ENCODE measurements at places on chromosomes 2 and 18.

DNA sequence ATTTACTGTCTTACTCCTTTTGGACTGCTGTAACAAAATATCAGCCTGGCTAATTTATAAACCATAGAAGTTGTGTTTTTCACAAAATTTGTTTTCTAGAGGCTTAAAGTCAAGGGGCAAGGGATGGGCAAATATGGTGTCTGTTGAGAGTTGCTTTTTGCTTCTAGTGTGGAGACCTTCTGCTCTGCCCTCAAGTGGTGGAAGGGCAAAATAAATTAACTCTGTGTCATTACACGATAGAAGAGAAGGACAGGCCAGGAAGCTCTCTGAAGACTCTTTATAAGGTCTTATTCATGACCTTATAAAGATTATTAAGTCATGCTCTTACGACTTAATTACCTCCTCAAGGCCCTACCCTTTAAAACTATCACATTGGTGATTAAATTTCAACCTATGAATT lies 181.2 kb upstream of the LRATD1 start:
- no peak for DNase-seq
- H3K4me1 ChIP-seq: no peaks in the 10 kb centered on the region
- no peaks in the 10 kb centered on the region for H3K27me3 ChIP-seq
- no peak overlapping the region for H3K4me3 ChIP-seq
- H3K36me3 ChIP-seq: no peaks in the 10 kb centered on the region
- no peak overlapping the region for H3K27ac ChIP-seq

DNA sequence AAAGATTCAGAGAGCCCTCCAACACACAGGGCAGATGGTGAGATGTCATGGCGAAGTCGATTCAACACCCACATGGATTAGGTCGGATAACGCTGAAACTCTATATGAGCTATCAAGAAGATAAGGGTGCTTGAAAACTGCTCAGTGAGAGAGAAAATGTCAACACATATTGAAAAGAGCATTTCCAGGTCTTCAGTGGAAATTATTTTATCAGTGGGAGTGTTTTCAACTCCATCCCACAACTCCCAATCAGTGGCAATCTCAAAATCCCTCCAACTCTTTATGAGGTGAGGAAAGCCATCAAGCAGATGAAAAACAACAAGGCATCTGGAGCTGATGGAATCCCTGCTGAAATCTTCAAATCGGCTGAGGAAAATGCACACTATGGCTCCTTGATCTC lies 104.5 kb upstream of the KLHL14 start:
- H3K36me3 ChIP-seq: no peaks in the 10 kb centered on the region
- no peak for DNase-seq
- H3K4me3 ChIP-seq: no peak overlapping the region
- H3K27ac ChIP-seq: no peak overlapping the region
- H3K4me1 ChIP-seq: no peaks in the 10 kb centered on the region

GRCh38 chr18:77147418-77147852 lies 14.9 kb upstream of the MBP start:
- H3K4me1 ChIP-seq: peaks cover 2% of the 10 kb centered on the region
- DNase-seq: no peak
- no peaks in the 10 kb centered on the region for H3K27me3 ChIP-seq
- H3K36me3 ChIP-seq: no peaks in the 10 kb centered on the region

GRCh38 chr2:235270956-235271355 lies 222.9 kb upstream of the AGAP1 start:
- no peak for DNase-seq
- H3K36me3 ChIP-seq: no peaks in the 10 kb centered on the region
- no peak overlapping the region for H3K4me3 ChIP-seq
- no peaks in the 10 kb centered on the region for H3K4me1 ChIP-seq
- H3K27ac ChIP-seq: no peak overlapping the region

- no peaks in the 10 kb centered on the region for H3K36me3 ChIP-seq
- no peaks in the 10 kb centered on the region for H3K27me3 ChIP-seq
- no peak overlapping the region for H3K27ac ChIP-seq
- DNase-seq: no peak
- H3K4me3 ChIP-seq: no peak overlapping the region
- no peaks in the 10 kb centered on the region for H3K4me1 ChIP-seq
These were observed 106.8 kb downstream of the CYP26B1 start for GRCh38 chr2:72040629-72041571.

DNA sequence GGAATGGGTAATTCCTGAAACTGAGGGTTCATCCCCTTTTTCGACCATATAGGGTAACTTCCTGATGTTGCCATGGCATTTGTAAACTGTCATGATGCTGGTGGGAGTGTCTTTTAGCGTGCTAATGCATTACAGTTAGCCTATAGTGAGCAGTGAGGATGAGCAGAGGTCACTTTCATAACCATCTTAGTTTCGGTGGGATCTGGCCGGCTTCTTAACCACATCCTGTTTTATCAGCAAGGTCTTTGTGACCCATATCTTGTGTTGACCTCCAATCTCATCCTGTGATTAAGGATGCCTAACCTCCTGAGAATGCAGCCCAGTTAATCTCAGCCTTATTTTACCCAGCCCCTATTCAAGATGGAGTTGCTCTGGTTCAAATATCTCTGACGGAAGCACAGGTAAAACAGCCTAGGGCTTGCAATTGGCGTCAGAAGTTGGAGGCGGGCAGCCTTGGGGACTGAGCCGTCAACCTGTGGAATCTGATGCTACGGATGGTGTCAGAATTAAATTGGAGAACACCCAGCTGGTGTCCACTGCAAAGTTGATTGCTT lies 19.5 kb downstream of the RALBP1 start:
- no peaks in the 10 kb centered on the region for H3K27me3 ChIP-seq
- H3K27ac ChIP-seq: peak overlapping the region; percentile 64
- H3K36me3 ChIP-seq: no peaks in the 10 kb centered on the region
- no peak for DNase-seq

GRCh38 chr18:24026457-24026856 lies 11.9 kb downstream of the TTC39C start:
- peaks cover 2% of the 10 kb centered on the region for H3K4me1 ChIP-seq
- no peaks in the 10 kb centered on the region for H3K27me3 ChIP-seq
- H3K36me3 ChIP-seq: no peaks in the 10 kb centered on the region
- no peak overlapping the region for H3K4me3 ChIP-seq

DNA sequence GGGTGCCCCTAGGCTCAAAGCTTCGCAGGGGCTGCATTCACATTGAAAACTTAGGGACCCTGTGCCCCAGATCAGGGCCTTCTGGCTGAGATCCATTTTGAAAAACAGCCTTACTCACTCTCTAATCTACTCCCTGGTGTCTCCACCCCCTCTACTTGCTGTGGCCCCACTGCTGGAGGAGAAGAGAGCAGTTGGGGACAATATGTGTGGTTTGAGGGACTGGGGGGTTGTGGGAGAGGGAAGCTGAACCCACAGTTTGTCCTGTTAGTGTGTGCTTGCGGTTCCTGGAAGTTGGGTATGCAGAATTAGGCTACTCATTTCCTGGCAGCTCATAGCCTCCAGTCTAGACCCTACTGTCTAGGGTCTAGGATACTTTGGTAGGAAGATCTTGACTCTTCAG lies 211.4 kb downstream of the PRKCE start:
- H3K4me1 ChIP-seq: no peaks in the 10 kb centered on the region
- H3K27me3 ChIP-seq: no peaks in the 10 kb centered on the region
- no peak overlapping the region for H3K4me3 ChIP-seq
- H3K36me3 ChIP-seq: no peaks in the 10 kb centered on the region
- no peak overlapping the region for H3K27ac ChIP-seq

GRCh38 chr2:118849226-118850167 lies 2.0 kb upstream of the EN1 start:
- DNase-seq: no peak
- H3K27ac ChIP-seq: no peak overlapping the region
- H3K36me3 ChIP-seq: no peaks in the 10 kb centered on the region
- H3K27me3 ChIP-seq: peaks cover 98% of the 10 kb centered on the region

- H3K27ac ChIP-seq: no peak overlapping the region
- no peak overlapping the region for H3K4me3 ChIP-seq
- H3K36me3 ChIP-seq: no peaks in the 10 kb centered on the region
- H3K27me3 ChIP-seq: no peaks in the 10 kb centered on the region
- H3K4me1 ChIP-seq: no peaks in the 10 kb centered on the region
These were observed 76.1 kb downstream of the RHBDD1 start for GRCh38 chr2:226911932-226912331.

- H3K4me3 ChIP-seq: no peak overlapping the region
- no peaks in the 10 kb centered on the region for H3K27me3 ChIP-seq
- no peaks in the 10 kb centered on the region for H3K36me3 ChIP-seq
- no peak for DNase-seq
- H3K4me1 ChIP-seq: peaks cover 3% of the 10 kb centered on the region
These were observed 63.3 kb upstream of the EFEMP1 start for GRCh38 chr2:55986700-55987440.

DNA sequence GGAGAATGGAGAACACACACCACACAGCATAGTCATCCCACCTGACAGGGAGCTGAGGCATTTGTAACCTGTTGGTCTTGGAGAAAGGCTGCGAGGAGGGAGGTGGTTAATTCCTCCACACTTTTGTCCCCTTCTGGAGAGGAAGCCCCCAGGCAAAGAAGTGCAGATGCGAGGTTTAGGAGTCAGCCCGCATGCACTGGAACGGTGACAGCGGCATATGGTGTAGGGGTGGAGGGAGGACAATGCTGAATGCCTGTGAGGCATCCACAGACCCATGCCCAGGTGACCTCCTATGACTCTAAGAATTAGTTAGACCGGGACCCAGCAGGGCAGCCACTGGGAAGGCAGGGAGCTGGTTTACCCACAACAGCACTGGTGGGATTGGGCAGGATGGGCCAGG lies 12.2 kb downstream of the SPATA3 start:
- no peaks in the 10 kb centered on the region for H3K4me1 ChIP-seq
- no peak overlapping the region for H3K4me3 ChIP-seq
- DNase-seq: no peak
- no peak overlapping the region for H3K27ac ChIP-seq
- no peaks in the 10 kb centered on the region for H3K36me3 ChIP-seq
- no peaks in the 10 kb centered on the region for H3K27me3 ChIP-seq

GRCh38 chr2:127174640-127175039 lies 45.5 kb downstream of the CYP27C1 start:
- H3K27ac ChIP-seq: no peak overlapping the region
- H3K4me3 ChIP-seq: no peak overlapping the region
- H3K36me3 ChIP-seq: no peaks in the 10 kb centered on the region
- no peak for DNase-seq
- no peaks in the 10 kb centered on the region for H3K27me3 ChIP-seq
- no peaks in the 10 kb centered on the region for H3K4me1 ChIP-seq

GRCh38 chr2:46922606-46923005 lies 7.0 kb upstream of the MCFD2 start:
- H3K36me3 ChIP-seq: no peaks in the 10 kb centered on the region
- H3K27ac ChIP-seq: no peak overlapping the region
- H3K4me1 ChIP-seq: no peaks in the 10 kb centered on the region
- H3K27me3 ChIP-seq: no peaks in the 10 kb centered on the region

- no peaks in the 10 kb centered on the region for H3K27me3 ChIP-seq
- H3K4me1 ChIP-seq: no peaks in the 10 kb centered on the region
These were observed 1.9 kb upstream of the NABP1 start for GRCh38 chr2:191675807-191676721.

DNA sequence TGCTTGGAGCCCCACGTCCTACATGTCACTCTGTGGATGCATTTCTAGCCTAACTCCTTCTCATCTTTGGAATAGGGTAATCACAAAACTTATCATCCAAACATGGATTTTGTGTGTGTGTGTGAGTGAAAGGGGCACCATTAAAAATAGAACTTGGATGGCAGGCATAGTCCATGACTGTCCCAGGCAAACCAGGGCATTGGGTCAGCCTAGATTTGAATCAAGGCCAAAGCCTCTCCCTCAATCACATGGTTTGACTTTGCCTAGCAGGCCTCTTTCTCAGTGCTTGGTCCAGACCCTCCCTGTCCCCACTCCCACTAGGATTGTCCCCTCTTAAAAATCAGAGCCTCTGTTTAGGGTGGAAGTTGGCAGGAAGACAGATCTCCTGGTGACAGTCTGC lies 67.4 kb upstream of the BCL2L11 start:
- no peaks in the 10 kb centered on the region for H3K27me3 ChIP-seq
- DNase-seq: no peak
- no peaks in the 10 kb centered on the region for H3K4me1 ChIP-seq
- no peak overlapping the region for H3K27ac ChIP-seq
- no peak overlapping the region for H3K4me3 ChIP-seq

- H3K36me3 ChIP-seq: peaks cover 20% of the 10 kb centered on the region
- no peak overlapping the region for H3K27ac ChIP-seq
- H3K4me3 ChIP-seq: no peak overlapping the region
- H3K4me1 ChIP-seq: peaks cover 8% of the 10 kb centered on the region
- DNase-seq: no peak
These were observed 8.8 kb downstream of the TRIB2 start for GRCh38 chr2:12725233-12726187.

- DNase-seq: no peak
- no peaks in the 10 kb centered on the region for H3K36me3 ChIP-seq
These were observed 13.2 kb downstream of the ANO7 start for GRCh38 chr2:241201445-241202267.

GRCh38 chr2:68487773-68488355 lies 20.5 kb downstream of the APLF start:
- H3K4me1 ChIP-seq: 0 out of 2 replicates have a peak, but pooled peaks cover 3% of the 10 kb centered on the region
- no peaks in the 10 kb centered on the region for H3K36me3 ChIP-seq
- H3K27me3 ChIP-seq: no peaks in the 10 kb centered on the region

- DNase-seq: no peak
- no peak overlapping the region for H3K27ac ChIP-seq
- no peaks in the 10 kb centered on the region for H3K36me3 ChIP-seq
- no peaks in the 10 kb centered on the region for H3K27me3 ChIP-seq
- H3K4me1 ChIP-seq: no peaks in the 10 kb centered on the region
- no peak overlapping the region for H3K4me3 ChIP-seq
These were observed 211.3 kb downstream of the ERBB4 start for GRCh38 chr2:212327171-212327809.

DNA sequence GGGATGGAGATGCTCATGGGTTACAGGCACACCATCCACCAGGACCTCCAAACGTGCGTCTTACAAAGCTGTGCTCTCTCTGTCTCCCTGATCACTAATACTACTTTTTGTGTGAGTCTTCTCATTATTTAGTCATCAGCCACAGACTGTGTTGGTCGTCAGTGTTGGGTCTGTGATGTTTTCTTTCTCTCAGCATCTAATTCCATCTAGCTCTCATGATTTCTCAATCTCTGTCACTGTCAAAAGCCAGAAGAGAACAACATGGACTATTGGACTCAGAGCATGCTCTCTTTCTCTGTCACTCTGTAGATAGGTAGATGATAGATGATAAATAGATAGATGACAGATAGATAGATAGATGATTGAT lies 6.0 kb upstream of the ARL4C start:
- H3K27ac ChIP-seq: no peak overlapping the region
- peaks cover 12% of the 10 kb centered on the region for H3K4me1 ChIP-seq
- H3K4me3 ChIP-seq: no peak overlapping the region
- peaks cover 6% of the 10 kb centered on the region for H3K27me3 ChIP-seq
- no peak for DNase-seq

DNA sequence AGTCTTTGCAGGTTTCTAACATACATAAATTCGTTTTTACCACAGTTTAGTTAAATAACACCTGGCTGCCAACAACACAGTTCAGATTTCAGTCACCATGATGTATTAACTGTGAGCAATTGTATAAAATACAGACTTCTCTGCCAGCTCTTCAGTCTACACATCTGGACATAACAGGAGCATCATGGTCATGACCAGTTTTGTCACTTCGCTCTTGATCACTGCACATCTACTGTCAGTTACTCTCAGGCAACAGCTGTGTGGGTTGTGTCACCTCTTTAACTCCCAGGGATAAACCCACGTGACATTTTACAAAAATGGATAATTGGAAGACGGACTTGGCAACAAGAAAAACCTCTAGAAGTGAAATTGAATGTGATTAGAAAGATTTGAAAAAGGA lies 30.3 kb downstream of the CD8A start:
- no peaks in the 10 kb centered on the region for H3K27me3 ChIP-seq
- H3K4me1 ChIP-seq: no peaks in the 10 kb centered on the region
- DNase-seq: no peak
- H3K27ac ChIP-seq: no peak overlapping the region
- no peak overlapping the region for H3K4me3 ChIP-seq

All from H1 (cell line).